Fibroblast of the aortic adventitia (primary cell): ENCODE measurements at places on chromosomes 3 and 15.

- peak; percentile 48 for DNase-seq
Measured at GRCh38 chr3:117017135-117017894, 307.7 kb downstream of the TUSC7 start.

GRCh38 chr3:184030536-184030935 lies 1.0 kb upstream of the HTR3D start:
- no peak for DNase-seq

GRCh38 chr3:18211116-18211515 lies 214.0 kb downstream of the SATB1 start:
- DNase-seq, result no peak

DNA sequence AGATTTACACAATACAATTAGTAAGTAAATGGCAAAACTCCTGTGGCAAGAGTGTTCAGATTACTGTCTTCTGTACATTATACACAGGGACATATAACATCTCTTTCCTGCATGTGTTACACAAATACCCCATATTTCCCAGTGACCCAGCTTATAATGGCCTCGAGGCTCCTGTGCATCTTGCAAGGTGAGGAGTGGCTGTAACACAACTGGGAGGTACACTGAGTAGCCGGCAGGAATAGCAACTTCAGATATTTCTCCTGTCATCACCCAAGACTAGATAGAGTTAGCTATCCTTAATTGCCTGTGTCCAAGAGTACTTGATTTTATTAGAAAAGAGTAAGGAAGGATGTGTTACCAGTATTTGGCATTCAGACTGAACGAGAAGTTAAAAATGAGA lies 5.6 kb downstream of the GMPS start:
- no peak for DNase-seq

GRCh38 chr3:128665362-128666021 lies 14.9 kb upstream of the RPN1 start:
- DNase-seq, result peak; percentile 17

- DNase-seq, result peak; percentile 84
Measured at GRCh38 chr15:45162771-45163507, 24.8 kb downstream of the SHF start.

DNA sequence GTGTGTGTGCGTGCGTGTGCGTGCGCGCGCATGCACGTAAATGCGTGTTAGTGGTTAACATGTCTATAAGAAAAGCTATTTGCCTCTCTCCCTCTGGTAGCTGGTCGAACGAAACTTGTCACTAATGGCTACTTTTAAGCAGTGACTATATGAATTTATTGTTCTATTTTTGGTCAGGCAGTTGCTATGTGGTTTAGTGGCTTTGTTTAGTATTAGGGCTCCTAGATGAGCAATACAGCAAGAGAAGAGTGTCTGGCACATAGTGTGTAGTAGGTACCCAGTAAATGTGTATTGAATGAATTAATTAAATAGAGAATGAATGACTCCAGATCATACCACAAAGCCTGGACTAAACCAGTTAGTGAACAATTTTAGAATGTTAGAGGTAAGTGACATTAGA lies 171.6 kb downstream of the PPM1L start:
- DNase-seq, result no peak

DNA sequence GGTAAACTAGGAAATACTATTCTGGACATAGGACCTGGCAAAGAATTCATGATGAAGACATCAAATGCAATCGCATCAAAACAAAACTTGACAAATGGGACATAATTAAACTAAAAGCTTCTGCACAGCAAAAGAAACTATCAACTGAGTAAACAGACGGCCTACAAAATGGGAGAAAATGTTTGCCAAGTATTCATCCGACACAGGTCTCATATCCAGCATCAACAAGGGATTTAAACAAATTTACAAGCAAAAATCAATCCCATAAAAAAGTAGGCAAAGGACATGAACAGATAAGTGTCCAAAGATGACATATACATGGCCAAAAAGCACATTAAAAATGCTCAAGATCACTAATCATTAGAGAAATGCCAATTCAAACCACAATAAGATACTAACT lies 1088.9 kb downstream of the NAALADL2 start:
- DNase-seq, result no peak

- no peak for DNase-seq
Measured at GRCh38 chr15:77225646-77226045, 154.7 kb upstream of the TSPAN3 start.

DNA sequence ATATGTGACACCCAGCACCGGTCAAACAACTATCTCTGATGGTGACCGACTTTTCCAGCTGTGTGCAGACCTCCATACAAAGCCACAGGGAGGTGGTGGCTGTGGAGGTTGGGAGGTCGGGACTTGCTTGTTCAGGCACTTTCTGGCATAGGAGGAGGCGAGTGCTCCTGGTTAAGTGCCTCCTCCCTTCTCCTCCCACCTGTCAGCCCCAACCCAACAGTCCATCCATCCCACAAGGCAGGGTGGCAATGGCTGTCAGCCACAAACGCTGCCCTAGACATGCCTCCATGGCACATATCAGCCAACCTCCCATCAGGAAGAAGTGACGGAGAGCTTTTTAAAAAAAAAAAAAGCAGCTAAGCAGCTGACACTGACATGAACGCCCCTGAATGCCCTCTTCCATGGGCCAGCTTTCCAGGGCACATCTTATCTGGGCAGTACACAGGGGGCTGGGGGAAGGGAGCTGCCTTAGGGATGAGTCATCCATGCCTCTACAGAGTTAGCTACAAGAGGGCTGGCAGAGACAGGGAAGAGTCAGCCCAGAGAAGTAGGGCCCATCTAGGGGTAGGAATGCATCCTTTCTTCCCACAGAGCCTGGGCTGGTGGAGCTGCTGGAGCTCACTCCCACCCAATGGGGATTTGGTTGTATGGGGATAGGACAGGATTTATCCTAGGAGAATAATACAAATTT lies 41.2 kb downstream of the CCDC12 start:
- DNase-seq, result peak; percentile 96

DNA sequence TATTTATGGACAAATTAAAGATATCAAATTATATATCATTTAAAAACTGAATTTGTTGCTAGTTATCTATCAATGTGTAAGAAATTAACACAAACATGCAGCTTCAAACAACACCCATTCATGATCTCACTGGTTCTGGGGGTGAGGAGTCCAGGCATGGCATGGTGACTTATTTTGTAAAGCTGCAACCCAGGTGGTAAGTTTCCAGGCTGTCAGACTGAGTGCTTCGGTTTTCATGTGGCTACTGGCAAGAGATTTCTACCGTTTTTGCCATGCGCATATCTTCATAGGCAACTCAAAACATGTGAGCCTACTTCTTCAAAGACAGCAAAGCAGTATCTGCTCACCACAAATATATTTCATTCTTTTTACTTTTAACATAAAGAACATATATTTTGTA lies 364.3 kb upstream of the BCHE start:
- no peak for DNase-seq

GRCh38 chr15:78284758-78285157 lies 14.7 kb downstream of the SKIC8 start:
- no peak for DNase-seq

DNA sequence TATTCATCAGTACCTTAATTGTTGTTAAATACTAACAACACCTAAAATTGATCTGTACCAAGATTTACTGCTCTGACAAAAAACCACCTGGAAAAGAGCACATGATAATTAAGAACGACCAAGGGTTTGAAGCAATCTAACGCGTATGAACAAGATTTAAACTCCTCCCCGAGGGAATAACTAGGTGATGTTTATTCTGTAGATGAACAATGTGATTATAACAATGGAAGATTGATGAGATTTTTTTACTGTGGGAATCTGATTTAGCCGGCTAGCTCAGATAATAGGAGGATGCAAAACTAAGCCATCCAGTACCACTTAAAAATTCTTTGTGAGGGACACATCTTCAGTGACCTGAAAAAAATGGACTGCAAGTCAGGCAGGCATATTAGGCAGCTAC lies 222.1 kb downstream of the FHIT start:
- DNase-seq, result no peak

DNA sequence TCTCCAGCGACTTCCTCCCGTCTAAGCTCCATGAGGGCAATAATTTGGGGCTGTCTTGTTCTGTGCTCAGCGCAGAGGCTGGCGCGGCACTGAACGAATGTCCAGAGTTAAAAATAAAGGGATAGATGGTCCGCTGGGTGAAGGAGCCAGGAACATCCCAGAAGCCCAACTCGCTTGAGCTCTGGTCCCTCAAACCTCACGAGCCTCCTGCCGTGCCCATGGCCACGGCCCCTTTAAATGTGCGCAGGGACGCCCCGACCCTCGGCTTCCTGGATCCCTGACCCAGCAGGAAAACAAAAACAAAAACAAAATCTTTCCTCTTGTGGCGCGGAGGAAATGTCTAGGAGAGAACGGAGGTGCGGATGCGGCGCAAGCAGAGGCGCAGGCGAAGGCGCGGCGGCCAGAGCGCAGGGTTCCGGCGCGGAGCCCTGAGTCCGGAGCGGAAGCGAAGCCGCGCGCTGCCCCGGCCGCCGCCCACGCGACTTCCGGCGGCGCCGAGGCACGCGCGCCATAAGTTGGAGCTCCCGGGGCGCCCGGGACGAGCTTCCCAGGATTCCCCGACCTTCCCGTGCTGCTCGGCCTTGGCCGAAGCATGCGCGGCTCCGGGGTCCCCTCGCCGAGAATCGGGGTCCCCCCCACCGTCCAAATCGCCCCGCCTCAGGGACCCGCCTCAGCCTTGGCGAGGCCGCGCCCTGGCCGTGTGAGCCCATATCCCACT lies 52.9 kb upstream of the WNT7A start:
- DNase-seq, result no peak

DNA sequence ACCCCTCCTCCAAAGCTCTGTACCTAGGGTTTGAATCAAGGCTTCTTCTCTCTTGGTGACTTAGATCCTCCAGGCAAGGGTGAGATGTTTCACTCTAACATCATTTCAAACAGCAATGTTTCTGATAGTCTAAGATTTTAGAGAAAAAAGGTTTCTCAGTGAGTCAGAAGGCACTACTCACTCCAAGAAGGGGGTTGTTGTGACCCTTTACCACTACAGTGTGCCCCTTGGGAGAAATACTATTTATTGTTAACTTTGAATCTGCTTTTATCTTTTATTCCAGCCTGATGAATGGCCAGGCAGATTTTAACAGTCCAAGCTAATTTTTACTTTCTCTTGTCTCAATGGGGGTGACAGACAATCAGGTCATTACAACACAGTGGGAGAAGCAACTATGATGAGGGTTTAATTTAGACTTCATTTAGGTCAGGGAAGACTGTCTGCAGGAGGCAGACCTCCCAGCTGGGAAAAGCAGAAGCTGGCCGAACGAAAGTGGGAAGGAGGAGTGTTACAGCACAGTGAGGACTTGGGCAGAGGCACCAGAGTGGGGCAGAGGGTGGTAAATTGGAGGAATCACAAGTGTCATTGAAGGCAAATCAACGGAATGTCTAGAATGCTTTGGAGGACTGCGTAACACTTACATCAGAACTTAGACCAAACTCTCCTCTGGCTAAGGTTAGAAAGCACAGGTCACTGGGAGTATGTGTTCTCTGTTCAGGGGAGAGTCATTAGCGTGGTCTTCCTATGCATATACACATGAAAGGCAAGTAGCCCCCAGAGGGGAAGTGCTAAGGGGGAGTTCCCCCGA lies 21.2 kb downstream of the ZNF860 start:
- no peak for DNase-seq

DNA sequence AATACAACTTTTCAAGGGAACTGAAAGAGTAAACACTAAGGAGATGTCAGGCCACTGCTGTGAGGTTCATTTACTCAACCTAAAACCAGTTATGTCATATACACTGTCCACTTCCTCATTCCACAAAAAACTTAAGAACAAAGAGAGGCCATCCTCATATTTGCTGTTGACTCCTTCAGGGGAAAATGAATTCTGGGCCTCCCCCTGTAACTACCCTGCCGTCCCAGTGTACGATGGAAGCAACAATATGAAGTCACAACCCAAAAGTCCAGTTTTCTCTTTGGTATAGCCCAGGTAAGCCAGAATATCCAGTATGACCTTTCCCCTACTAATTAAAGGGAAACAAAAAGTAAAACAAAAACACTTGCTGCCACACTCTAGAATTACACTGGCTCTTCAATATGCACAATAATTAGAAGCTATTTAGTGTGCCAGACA lies 16.2 kb downstream of the CEP152 start:
- DNase-seq, result peak; percentile 47

- DNase-seq, result no peak
Measured at GRCh38 chr3:188697127-188697526, 474.6 kb upstream of the TPRG1 start.

DNA sequence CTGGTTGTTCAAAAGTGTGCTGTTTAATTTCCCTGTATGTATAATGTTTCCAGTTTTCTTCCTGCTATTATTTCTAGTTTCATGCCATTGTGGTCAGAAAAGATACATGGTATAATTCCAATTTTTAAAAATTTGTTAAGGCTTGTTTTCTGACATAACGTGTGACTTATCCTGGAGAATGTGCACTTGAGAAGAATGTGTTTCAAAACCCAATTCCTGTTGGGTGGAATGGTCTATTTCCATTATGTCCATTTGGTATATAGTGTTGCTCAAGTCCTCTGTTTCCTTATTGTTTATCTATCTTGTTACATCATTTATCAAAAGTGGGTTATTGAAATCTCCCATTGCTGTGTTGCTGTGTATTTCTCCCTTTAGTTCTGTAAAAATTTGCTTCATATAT lies 215.4 kb downstream of the GREM1 start:
- peak; percentile 59 for DNase-seq

GRCh38 chr3:159030138-159030670 lies 228.3 kb downstream of the MFSD1 start:
- DNase-seq, result no peak

GRCh38 chr3:24197809-24198208 lies 252.7 kb downstream of the NR1D2 start:
- DNase-seq, result no peak

DNA sequence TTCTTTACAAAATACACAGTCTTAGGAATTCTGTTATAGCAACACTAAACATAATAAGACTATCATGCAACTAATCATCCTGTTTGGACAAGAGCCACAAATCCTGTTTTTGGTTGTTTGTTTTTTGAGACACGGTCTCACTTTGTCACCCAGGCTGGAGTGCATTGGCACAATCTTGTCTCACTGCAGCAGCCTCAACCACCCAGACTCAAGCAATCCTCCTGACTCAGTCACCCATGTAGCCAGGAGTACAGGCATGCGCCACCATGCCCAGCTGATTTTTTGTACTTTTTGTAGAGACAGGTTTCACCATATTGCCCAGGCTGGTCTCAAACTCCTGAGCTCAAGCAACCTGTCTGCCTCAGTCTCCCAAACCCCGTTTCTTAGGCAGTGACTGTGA lies 28.3 kb downstream of the NEDD4 start:
- DNase-seq, result no peak

GRCh38 chr3:124351430-124352148 lies 359.7 kb upstream of the ROPN1 start:
- DNase-seq, result peak; percentile 64

GRCh38 chr15:59002418-59002859 lies 15.0 kb downstream of the RNF111 start:
- DNase-seq, result no peak

DNA sequence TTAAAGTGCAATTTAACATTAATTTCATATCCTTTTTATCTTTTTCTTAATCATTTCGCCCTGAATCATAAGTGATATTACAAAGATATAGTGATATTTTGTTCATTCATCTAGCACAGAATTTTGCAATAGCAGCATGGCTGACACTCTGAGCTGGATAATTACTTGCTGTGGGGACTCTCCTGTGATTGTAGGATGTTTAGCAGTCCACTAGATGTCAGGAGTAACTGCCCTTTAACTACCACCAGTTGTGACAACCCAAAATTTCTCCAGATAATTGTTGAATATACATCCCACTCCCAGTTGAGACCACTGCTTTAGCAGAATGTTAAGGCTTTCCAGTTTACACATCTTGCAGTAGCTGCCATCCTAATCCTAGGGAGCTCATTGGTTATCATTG lies 196.8 kb upstream of the MBNL1 start:
- peak; percentile 73 for DNase-seq

- DNase-seq, result no peak
Measured at GRCh38 chr3:139564294-139564861, 24.8 kb upstream of the RBP1 start.
